Motor neuron (in vitro differentiated cells): ENCODE measurements at places on chromosomes 3 and 15. TPM values are rescaled to one million over a fixed set of nuclear protein-coding genes. Genes with fewer than 3 reads are reported as not detected.

GRCh38 chr3:10351013-10351735, 30.3 kb upstream of the SEC13 start:
- no peak for ATAC-seq

ADIPOQ gene
- not detected in 2 replicates for total RNA-seq

WDR49 gene
- total RNA-seq, result 1.9 and 3.0 TPM in 2 replicates

- ATAC-seq, result peak; percentile 77
These were observed 1297.9 kb downstream of the ROBO2 start for GRCh38 chr3:78337801-78338211.

- no peak for ATAC-seq
These were observed 406.7 kb upstream of the NR2F2 start for GRCh38 chr15:95923792-95924191.

COL6A6 gene
- total RNA-seq, result 0.09 and 0.17 TPM in 2 replicates

DNA sequence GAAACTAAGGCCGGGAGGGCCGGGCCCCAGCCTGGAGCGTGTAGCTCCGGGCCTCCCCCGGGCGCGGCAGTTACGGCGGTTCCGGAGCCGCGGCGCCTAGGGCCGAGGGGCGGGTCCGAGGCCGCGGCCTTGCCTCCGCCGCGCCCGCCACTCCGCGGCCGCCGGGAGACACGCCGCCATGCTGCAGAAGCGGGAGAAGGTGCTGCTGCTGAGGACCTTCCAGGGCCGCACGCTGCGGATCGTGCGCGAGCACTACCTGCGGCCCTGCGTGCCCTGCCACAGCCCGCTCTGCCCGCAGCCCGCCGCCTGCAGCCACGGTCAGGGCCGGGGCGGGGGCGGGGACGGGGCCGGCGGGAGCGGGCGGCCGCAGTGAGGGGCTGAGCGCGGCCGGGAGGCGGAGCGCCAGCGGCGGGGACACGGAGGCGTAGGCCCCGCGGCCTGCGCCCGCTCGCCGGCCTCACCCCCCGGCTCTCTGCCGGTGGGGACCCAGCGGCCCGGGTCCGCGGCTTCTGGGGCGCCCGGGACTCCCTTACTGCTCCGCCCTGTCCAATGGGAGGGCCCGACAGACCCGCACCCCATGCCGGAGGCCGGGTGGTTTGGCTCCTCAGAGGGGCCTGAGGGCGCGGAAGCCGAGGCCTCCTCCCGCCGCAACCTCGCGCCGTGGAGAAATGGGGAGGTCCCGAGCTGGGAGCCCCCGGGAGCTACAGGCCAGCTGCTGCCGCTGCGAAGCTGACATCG, at the start of gene DIS3L:
Gene DIS3L, plus strand, starts transcription at position 150 of the 738 bp plus-strand sequence. Its CDS starts 29 bp downstream, at position 179.
- peak; percentile 87 for ATAC-seq

- no peak for ATAC-seq
These were observed 41.2 kb downstream of the SMAD6 start for GRCh38 chr15:66743204-66743603.

- ATAC-seq, result peak; percentile 23
These were observed 152.7 kb upstream of the TSC22D2 start for GRCh38 chr3:150255413-150255812.

DNA sequence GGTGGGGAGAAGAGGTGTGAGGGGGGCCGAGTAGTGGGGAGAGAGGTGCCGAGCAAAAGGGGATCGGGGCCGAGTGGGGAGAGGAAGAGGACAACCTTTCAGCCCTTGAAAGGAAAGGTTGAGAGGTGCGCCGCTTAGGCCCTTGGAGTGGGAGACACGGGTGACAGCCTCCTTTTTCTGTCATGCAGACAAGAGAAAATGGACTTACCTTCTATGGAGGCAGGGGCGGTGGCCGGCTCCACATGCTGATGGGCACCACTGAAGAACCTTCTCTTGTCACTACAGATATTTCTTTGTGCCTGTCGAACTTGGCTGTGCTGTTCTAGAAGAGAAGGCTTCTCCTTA, 421 bp downstream of the KLHL18 start:
- no peak for ATAC-seq

DNA sequence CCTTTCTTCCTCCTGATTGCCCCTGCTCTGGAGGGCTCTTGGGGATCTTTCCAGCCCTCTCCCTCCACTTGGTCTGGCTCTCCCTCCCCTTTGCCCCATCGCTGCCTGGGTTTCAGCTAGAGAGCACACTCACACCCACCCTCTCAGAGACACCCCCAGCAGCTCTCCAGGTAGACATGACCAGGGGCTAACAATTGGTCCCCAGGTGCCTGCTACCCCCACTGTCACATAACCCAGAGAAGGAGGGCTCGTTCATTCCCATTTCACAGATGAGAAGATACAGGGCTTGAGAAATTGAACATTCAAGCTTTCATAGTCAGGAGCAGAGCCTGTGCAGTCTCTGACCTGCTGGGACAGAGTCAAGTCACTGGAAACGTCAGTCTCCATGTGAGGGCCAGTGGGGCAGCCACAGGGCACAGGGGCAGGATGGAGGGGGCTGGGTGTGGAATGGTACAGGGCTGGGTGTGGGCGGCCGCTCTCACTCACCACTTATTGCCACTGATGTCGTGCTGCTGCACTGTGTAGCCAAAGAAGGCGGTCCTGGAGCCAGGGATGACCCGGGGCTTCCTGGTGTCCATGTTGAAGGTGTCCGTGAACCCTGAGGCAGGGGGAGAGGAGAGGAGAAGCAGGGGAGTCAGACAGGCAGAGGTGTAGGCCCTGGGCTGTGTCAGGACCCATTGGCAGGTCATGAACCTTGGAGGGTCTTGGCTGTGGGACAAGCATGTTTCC, 29.4 kb downstream of the ITGA11 start:
- no peak for ATAC-seq

DNA sequence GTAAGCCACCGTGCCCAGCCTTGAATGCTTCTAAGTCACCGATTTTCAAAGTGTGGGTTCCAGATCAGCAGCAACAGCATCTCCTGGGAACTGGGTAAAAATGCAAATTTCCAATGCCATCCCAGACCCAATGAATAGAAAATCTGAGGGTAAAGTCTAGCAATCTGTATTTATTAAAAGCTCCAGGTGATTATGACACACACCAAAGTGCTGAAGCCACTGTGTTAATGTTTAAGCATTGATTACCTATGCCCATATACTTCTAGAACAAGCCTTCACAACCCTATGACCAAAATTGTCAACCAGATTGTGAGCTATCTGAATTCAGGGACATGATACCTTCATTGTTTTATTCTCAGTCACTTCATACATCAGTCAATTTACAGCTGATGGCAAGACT, 86.5 kb downstream of the LRRFIP2 start:
- no peak for ATAC-seq
